ENCODE measurements at places on chromosomes 11 and 22. TPM values are rescaled to one million over a fixed set of nuclear protein-coding genes. Genes with fewer than 3 reads are reported as not detected.

DNA sequence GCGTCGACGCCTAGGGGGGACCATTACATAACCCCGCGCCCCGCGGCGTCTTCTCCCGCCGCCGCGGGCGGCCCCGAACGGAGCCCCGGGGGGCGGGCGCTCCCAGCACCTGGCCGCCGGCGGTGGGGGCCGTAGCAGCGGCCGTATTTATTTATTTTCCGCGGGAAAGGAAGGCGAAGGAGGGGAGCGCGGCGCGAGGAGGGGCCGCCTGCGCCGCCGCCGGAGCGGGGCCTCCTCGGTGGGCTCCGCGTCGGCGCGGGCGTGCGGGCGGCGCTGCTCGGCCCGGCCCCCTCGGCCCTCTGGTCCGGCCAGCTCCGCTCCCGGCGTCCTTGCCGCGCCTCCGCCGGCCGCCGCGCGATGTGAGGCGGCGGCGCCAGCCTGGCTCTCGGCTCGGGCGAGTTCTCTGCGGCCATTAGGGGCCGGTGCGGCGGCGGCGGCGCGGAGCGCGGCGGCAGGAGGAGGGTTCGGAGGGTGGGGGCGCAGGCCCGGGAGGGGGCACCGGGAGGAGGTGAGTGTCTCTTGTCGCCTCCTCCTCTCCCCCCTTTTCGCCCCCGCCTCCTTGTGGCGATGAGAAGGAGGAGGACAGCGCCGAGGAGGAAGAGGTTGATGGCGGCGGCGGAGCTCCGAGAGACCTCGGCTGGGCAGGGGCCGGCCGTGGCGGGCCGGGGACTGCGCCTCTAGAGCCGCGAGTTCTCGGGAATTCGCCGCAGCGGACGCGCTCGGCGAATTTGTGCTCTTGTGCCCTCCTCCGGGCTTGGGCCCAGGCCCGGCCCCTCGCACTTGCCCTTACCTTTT is at the start of gene EP300:
TSS of gene EP300 (plus strand) at position 570 of the 795 bp plus-strand sequence. CDS start 413 bp downstream, outside the sequence.
- DNase-seq, result peak; percentile 95

GRCh38 chr22:49948958-49949913 is 11.3 kb upstream of the PIM3 start:
- DNase-seq, result no peak

- no peak for DNase-seq
Measured at GRCh38 chr11:1782031-1782590, 18.4 kb upstream of the CTSD start.

HRAS gene
- total RNA-seq, result 74.7 TPM

DNA sequence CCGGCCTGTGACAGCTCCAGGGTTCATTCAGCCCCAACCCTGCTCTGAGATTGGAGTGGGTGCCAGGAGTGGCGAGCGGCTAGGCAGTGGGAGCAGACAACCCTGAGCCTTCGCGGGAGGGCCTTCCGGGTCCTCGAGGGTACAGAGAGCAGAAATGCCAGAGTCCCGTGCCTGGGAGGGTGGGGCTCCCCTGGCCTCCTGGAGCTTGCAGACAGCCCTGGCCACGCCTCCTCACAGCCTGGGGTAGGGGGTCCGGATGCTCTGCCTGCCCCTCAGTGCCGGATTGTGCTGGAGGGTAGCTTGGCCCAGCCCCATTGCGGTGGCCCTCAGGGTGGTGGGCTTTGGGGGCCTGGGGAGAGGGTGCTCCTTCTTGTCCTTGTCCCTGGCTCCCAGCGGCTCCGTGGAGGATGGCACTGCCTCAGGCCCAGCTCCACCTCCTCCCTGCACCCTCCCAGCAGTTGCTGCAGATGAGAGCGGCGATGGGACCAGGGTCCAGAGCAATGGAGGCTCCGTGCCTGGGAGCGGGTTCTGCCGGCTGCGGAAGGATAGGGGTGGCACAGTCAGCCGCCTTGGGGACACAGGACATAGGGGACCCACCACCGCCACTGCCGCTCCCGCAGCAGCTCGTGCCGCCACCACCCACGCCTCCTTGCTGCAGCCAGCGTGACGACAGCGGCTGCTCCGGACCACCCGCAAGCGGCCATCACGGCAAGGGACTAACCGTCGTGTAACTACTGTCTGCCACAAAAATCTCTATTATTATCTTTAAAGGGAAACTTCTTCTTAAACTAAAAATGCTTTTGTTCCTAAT is 34.9 kb upstream of the OR10G7 start:
- peak; percentile 23 for DNase-seq

MRGPRX4 gene
- not detected for total RNA-seq

DNA sequence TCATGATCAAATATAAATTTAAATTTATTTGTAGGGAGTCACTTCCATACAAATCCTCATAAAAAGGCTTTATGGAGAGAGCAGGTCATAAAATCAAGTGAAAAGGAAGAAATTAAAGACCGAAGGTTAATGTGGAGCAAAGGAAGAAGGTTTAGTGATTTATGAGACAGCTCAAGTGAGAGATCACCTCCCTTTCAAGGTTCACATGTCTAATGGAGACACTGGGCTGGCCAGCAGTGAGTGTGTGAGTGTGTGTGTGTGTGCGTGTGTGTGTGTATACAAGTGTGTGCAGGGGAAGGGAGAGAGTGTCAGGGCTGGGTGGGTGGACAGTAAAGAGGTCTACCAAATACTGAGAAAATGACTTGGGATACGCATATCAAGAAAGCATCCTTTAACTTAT is 251.2 kb downstream of the FAT3 start:
- no peak for DNase-seq

PKP3 gene
- total RNA-seq, result 0.75 TPM

GRCh38 chr11:60085909-60086308 is 2.6 kb upstream of the MS4A2 start:
- no peak for DNase-seq

DNA sequence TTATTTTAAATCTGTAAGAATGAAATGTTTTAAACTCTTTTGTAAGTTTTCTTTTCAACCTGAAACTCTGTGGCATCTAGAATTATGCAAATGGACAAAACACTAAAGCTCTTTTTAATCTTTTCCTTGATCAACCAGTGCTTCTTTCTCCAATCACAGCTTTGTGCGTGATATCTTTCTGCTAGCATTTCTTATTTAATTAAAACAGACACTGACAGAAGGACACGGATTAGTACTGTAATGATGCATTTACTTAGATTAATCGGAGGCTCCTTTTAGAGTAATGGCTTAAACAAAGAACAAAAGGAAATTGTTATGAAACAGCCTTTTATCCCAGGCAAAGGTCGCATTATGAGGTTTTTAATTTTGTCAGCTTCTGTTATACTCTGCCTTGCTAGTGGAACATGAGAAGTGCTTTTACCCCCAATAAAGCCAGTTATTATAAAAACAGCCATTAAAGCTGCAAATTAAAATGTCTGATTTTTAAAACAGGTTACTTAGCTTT is 48.5 kb upstream of the SOX6 start:
- no peak for DNase-seq

SPTY2D1 gene
- total RNA-seq, result 15.0 TPM

DNA sequence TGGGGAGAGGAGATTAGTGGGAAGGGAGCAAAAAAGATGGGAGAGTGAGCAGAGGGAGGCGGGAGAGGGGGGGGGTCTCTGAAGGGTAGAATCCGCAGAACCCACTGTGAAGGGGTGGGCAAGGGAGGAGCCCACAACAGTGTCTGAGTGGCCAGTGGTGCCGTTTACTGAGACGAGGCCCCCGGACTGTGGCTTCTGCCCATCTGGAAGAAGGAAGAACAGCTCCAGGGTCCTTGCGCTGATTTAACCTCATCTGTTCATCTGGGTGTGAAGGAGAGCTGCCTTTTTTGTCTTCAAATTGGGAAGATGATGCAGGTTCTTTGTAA is 45.7 kb upstream of the ANO1 start:
- no peak for DNase-seq

DDIAS gene
- total RNA-seq, result 0.21 TPM

MMP13 gene
- total RNA-seq, result not detected

CD248 gene
- 10.7 TPM for total RNA-seq

DNA sequence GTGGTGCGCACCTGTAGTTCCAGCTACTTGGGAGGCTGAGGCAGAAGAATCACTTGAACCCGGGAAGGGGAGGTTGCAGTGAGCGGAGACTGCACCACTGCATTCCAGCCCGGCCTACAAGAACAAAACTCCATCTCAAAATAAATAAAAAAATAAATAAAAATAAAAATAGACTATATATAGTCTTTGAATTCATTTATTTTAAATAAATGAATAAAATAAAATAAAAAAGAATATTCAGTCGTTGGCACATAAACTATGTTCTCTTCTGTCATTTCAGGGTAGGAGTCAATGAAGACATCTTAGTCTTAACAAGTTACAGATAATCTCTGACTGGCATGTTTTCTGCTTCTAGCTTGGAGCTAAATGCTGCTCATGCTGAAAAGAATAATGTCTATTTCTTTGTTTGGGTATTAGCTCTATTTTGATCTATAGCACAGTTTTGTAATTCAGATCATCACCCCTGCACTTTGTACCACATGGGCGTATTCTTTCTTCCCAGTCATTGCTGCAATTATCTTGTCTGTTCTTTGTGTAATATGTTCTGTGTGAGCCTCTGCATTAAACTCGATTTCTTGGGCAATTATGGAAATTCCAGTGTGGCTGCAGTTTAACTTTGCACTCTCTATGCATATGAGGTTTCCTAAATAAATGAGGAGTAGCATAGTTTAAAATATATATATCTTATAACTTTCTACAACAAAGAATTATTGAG is 1.4 kb upstream of the MS4A14 start:
- no peak for DNase-seq

GRCh38 chr11:105862736-105863367 is 159.2 kb downstream of the MSANTD4 start:
- DNase-seq, result no peak

GRCh38 chr22:25950111-25950510 is 208.1 kb downstream of the MYO18B start:
- no peak for DNase-seq

- DNase-seq, result no peak
Measured at GRCh38 chr11:110450246-110450645, 20.5 kb downstream of the FDX1 start.

GRCh38 chr11:82854242-82854641 is 46.0 kb downstream of the PRCP start:
- DNase-seq, result no peak

DNA sequence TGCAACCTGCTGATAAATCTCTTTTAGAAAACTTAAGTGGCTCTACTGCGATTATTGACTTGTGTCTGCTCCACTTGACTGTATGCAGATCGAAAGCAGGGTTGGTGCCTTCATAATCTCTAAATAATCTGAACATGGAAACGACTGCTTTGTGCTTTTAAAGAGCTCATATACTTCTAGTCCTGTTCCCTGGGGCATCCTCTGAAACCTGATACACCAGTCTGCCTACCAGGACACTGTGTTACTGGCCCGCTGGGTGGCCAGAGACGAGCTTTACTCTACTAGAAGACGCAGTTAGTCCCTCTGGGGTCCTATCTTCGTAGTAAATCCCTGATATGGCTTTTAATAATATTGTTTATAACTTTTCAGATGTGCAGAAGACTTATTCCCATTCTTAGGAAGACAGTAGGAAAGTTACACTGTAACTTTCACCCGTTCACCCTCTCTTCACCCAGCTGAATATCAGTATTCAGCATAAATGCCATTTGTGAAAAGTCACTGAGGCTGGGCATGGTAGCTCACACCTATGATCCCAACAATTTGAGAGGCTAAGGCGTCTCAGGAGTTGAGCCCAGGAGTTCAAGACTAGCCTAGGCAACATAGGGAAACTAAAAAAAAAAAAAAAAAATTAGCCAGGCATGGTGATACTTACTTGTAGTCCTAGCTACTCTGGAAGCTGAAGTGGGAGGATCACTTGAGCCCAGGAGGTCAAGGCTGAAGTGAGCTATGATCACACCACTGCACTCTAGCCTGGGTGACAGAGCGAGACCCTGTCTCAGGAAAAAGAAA is 9.0 kb upstream of the HTR3B start:
- no peak for DNase-seq

MAJIN gene
- total RNA-seq, result not detected

- no peak for DNase-seq
Measured at GRCh38 chr11:63459586-63459985, 31.4 kb downstream of the PLAAT5 start.

SCO2 gene
- total RNA-seq, result 0.97 TPM

PATE3 gene
- not detected for total RNA-seq

GRCh38 chr11:70823771-70824170 is 425.4 kb downstream of the CTTN start:
- no peak for DNase-seq

DNA sequence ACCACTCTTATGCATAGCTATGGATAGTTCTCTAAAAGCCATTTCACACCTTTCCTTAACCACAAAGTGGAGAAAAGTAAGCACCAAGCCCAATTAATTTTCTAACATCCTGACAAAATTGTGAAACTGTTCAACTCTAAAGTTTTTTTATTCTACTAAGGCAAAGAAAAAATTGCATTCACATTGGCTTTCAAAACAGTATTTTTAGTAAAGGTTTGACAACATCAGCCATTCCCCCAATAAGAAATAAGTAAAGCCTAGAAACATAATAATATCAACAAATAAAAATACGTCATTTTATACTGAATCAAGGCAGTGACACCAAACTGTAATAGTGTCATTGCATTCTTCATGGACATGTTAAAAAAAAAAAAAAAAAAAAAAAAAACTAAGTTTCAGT is 11.1 kb downstream of the FAM168A start:
- DNase-seq, result no peak

DNA sequence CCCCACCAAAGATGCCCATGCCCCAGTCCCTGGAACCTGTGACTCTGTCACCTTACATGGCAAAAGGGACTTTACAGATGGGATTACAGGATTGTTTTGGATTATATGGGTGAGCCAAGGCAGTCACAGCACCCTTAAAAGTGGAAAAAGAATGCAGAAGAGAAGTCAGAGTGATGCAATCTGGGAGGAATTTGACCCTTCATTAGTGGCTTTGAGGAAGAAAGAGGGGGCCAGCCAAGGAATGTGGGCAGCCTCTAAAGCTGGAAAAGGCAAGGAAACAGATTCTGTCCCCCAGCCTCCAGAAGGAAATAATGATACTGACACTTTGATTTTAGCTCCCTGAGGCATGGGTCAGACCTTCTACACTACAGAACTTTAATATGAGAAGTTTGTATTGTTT is 257.3 kb upstream of the ISX start:
- DNase-seq, result no peak

DNA sequence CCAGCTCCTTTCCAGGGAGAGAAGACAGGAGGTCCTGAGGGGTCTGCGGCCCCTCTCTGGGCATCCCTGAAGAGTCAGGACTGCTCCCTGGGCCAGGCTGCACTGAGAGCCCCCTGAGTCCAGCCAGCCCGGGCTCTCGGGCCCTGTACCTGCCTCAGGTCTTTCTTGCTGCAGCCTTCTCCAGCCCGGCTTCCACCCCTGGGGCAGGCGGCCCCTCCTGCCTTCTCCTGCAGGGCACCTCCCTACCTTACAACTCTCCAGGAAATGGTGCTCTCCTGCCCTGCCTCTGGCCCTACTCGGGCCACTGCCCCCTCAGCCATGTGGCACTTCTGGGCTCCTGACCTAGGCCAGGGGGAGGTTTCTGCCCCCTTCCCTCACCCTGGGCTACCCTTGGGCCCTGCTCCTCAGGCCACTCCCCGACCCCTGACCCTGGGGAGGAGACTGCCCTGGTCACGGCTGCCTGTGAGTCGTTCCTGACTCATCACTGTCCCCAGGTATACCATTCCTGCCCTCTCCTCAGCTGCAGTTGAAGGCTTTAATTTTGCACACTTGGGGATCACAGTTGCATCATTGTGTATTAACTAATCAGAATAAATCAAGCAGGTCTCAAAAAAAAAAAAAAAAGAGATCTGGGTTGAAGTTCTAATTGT is 251.1 kb downstream of the NXPE2 start:
- no peak for DNase-seq

Measured in psoas muscle (tissue), 8 donors.